ENCODE measurements at places on chromosomes 16 and 17. TPM values are rescaled to one million over a fixed set of nuclear protein-coding genes. Genes with fewer than 3 reads are reported as not detected.

DNA sequence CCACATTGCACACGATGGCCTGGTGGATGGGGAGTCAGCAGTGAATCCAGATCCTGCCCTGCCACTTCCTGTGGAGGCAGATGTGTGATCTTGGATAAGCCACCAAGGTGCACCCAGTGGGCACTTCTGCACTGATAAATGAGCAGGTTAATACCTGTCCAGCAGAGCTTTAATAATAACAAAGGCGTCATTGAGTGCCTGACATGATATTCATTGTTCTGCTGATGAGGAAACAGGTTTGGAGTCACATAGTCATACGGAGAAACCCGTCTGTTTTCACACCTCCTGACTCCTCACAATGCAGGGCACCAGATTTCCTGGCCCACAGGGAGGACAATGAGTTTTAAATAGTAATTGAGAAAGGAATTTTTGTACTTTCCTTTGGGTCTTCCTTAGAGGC is 324.6 kb upstream of the CDH5 start:
- no peak for DNase-seq

DNA sequence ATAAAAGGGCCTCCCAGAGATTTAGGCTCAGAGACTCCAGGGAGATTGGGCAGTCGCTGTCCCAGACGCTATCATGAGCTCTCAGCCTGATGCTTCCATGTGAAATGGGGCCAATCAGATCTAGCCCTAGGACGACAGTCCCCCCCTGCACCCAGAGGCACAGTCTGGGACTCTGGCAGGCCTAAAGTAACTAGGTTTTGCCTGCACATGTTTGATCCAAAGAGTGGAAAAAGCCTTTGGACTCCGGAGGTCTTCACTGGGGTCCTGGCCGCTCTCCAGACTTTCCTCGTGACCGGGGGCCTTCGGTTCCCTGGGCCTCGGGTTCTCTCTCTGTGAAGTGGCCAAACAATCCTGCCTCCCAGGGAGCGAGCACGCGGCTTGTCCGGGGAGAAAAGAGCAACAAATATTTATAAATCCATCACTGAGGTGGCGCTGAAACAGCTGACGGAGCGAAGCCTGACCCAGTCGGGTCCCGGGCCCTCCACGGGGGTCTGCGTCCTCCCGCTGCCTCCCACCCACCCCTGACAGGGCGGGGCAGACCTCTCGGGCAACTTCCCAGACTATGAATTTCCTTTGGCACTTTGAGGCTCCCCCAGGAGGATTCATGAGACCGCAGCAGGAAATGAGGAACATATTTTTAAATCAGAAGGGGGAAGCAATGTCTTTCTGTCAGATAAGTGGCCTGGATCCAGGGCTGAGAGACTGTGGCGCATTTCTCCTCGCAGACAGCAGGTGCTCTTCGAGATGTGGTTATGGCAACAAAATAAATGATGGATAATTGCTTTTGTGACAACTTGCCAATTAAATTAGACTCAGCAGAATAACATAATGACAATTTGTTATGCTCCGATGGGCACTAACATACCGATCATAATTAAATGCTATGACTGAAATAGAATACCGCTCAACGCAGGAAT is 38.9 kb downstream of the MRPS23 start:
- DNase-seq: peak; percentile 70

DNA sequence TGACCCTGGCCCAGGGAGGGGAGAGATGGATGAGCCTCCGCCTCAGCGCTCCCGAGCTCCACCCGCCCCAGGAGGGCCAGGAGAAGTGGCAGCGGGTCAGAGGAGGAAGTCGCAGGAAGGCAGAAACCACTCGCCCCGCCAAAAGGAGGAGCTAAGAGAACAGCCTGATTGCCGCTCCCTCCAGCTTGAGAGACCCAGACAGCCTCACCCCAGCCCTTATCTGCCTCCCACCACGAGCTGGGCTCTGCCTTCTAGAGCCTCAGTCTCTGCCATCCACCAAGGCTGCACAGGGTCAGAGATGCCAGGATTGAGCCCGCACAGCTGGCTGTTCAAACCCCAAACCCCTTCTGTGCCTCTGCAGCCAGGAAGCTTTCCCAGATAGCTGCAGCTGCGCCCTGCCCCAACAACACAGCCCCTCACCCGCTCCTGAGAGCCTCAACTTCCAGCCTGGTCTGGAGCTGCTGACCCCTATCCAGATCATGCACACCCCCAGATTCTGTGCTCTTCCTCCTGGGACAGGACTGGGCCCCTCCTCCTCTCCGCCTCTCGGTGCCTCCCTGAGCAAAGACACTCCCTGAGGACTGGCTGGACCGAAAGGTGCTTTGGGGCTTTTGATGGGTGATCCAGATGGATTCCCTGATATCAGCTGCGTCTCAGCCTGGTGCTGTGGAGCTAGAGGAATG is 1.0 kb upstream of the ATP2A3 start:
- DNase-seq: peak; percentile 58

- DNase-seq: no peak
Measured at GRCh38 chr17:17922070-17922614, 50.1 kb downstream of the TOM1L2 start.

DNA sequence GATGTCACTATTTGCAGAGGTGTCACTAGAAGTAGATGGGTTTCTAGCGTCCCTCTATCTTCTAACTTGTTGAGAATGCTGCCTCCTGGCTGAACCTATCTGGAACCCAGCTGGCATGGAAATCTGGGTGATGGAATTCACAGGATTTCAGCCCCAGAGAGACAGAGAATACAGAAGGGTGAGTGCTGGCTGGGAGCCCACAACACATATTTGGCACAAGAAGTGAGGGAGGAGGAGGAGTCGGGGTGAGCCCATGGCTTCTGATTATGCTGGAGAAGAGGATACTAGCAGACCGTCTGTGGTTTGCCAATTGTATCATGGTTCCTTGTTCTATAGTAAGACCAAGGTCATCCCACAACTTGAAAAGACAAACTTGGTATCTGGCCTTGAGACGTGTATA is 557.8 kb upstream of the SALL1 start:
- no peak for DNase-seq

GRCh38 chr16:85821390-85822135 is 22.1 kb downstream of the COX4I1 start:
- DNase-seq: peak; percentile 77

Gene COQ7
- total RNA-seq: 52.9 TPM

Data from heart right ventricle (tissue), 16 donors.